H9 (cell line): ENCODE measurements at places on chromosomes 11 and 22. TPM values are rescaled to one million over a fixed set of nuclear protein-coding genes. Genes with fewer than 3 reads are reported as not detected.

- H3K27me3 ChIP-seq: no peaks in the 10 kb centered on the region
- H3K4me3 ChIP-seq: no peak overlapping the region
- peak; percentile 12 for DNase-seq
- no peak overlapping the region for H3K27ac ChIP-seq
- H3K36me3 ChIP-seq: no peaks in the 10 kb centered on the region; the same call in 2 of the 3 replicates
Measured at GRCh38 chr11:44628730-44629700, 63.6 kb downstream of the CD82 start.

- peaks cover 37% of the 10 kb centered on the region; the same call in 1 of the 2 replicates for H3K27me3 ChIP-seq
- peaks cover 4% of the 10 kb centered on the region for H3K36me3 ChIP-seq
- no peak overlapping the region for H3K27ac ChIP-seq
Measured at GRCh38 chr22:50528682-50529415, 963 bp downstream of the TYMP start.

- peaks cover 78% of the 10 kb centered on the region for H3K36me3 ChIP-seq
- peaks cover 2% of the 10 kb centered on the region; the same call in 1 of the 2 replicates for H3K27me3 ChIP-seq
Measured at GRCh38 chr22:26502688-26503561, 9.3 kb downstream of the TFIP11 start.

The FOLR2 gene
- total RNA-seq: not detected in 2 replicates

GRCh38 chr11:117573326-117573725 lies 223.7 kb downstream of the DSCAML1 start:
- no peak overlapping the region for H3K27ac ChIP-seq
- no peak for DNase-seq
- H3K4me3 ChIP-seq: no peak overlapping the region

The CASP1 gene
- total RNA-seq: not detected in 2 replicates

- no peak overlapping the region for H3K27ac ChIP-seq
- H3K4me1 ChIP-seq: no peaks in the 10 kb centered on the region
- no peaks in the 10 kb centered on the region for H3K36me3 ChIP-seq
- H3K4me3 ChIP-seq: no peak overlapping the region
- H3K27me3 ChIP-seq: no peaks in the 10 kb centered on the region
- DNase-seq: no peak
Measured at GRCh38 chr11:121134741-121135312, 33.8 kb downstream of the TECTA start.

The COPB1 gene
- total RNA-seq: 71.6 and 73.1 TPM in 2 replicates

The HORMAD2 gene
- total RNA-seq: not detected in 2 replicates

DNA sequence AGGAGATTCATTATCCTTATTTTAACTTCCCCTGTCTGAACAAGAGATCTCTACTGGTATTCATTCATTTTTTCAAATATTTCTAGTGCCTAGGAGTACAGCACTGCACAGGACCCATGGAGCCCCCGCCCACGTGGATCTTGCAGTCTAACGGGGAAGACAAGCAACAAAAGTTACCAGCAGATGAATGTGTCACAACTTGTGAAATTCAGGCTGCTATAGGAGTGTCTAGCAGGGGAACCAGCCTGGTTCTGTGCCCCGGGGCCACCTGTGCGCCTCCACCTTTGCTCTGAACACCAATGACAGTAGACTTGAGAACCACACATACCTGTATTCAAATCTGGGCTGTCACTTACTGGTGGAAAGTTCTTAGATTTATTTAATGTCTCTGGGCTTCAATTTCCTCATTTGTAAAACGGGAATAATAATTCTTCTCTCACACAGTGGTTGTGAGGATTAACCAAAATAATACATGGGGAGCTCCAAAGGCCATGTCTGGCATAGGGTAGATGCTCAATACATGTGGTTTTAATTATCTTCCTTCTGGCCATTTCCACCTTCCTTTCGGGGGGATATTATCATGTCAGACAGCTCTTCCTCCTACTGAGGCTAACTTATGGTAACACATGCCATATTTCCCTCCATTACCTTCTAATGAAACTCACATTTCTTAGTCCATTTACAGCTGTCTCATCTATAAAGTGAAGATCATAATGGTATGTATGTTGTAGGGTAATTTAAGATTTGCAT lies 17.8 kb downstream of the POU2AF1 start:
- no peaks in the 10 kb centered on the region for H3K4me1 ChIP-seq
- H3K27ac ChIP-seq: no peak overlapping the region
- no peak for DNase-seq
- H3K4me3 ChIP-seq: no peak overlapping the region
- no peaks in the 10 kb centered on the region for H3K36me3 ChIP-seq
- H3K27me3 ChIP-seq: no peaks in the 10 kb centered on the region

The BDNF gene
- 2.6 and 2.7 TPM in 2 replicates for total RNA-seq

- H3K27me3 ChIP-seq: peaks cover 84% of the 10 kb centered on the region
- no peak for DNase-seq
Measured at GRCh38 chr11:128685402-128686020, 8.4 kb upstream of the FLI1 start.
